Thyroid gland (tissue), 4 donors: ENCODE measurements at places on chromosomes 13 and 19. TPM values are rescaled to one million over a fixed set of nuclear protein-coding genes. Genes with fewer than 3 reads are reported as not detected.
A peak's percentile ranks its signal among the peaks of the same experiment; 100 is the strongest.

DNA sequence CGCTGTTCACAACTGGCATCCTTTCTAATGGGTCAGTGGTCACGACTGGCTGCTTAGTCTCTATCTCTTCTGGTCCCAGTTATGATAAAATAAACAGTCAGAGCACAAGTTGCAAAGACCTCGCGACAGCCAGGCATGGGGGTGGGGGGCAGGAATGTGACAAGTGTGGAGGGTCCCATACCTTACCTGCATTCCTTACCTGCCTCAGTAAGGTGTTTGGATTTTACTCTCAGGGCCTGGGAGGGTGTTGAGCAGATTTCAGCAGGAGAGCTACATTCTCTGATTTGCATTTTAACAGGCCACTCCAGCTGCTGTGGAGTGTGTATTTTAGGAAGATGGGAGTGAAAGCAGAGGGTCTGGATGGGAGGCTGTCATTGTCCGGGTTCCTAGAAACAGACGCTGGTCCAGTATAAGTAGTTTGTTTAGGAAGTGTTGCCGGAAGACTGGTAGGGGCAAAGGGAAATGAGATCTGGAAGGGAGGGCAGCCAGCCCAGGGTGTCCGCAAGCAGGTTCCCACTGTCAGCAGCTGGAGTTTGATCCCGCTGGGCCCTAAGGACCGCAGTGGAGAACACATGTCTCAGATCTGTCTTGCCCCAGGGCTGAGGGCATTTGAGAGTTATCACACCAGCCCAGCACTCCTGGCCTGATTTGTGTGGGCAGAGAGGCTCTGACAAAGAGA lies 920.0 kb downstream of the UQCRFS1 start:
- no peaks in the 10 kb centered on the region for H3K4me1 ChIP-seq
- no peaks in the 10 kb centered on the region for H3K27me3 ChIP-seq
- DNase-seq, result no peak
- no peak overlapping the region for H3K27ac ChIP-seq

GRCh38 chr13:104980586-104980985 lies 1554.9 kb downstream of the EFNB2 start:
- H3K36me3 ChIP-seq, result no peaks in the 10 kb centered on the region
- H3K4me3 ChIP-seq, result no peak overlapping the region
- H3K4me1 ChIP-seq, result no peaks in the 10 kb centered on the region
- no peak for DNase-seq

GRCh38 chr19:13301627-13302334 lies 151.6 kb downstream of the IER2 start:
- H3K36me3 ChIP-seq, result no peaks in the 10 kb centered on the region
- no peaks in the 10 kb centered on the region for H3K27me3 ChIP-seq

GRCh38 chr13:21800837-21801616 lies 130.2 kb downstream of the FGF9 start:
- H3K27ac ChIP-seq, result no peak overlapping the region
- no peak for DNase-seq
- no peaks in the 10 kb centered on the region for H3K36me3 ChIP-seq
- no peaks in the 10 kb centered on the region for H3K4me1 ChIP-seq

DNA sequence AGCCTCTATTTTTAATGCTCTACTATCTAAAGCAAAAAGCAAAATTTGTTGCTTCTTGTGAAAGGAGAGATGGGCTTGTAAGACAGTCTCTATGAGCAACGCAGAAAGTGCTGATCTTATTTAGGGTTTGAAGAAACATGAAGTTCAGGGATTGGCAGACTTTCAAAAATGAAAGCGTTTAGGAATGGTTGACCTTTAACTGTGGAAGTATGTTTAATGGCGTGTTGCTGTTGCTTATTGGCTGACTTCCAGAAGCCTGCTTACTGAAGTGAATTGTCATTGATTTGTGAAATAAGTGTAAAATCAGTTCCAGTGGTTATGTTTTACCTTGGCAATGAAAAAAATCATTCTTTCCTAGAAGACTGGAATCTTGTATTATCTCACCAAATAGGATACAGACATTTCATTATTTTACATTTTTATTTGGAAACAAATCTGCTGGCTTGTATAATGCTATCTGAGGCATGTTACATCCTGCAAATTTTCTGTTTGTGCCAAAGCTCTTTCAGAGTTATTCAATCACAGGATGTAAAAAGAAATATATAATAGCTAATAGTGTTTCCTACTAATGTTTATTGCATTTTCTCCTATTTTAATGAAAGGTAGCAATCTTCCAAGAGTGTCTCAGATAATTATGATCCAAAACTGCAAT lies 221.3 kb upstream of the SLITRK6 start:
- no peak overlapping the region for H3K27ac ChIP-seq
- H3K4me1 ChIP-seq, result peaks cover 6% of the 10 kb centered on the region
- DNase-seq, result no peak
- H3K4me3 ChIP-seq, result no peak overlapping the region

DNA sequence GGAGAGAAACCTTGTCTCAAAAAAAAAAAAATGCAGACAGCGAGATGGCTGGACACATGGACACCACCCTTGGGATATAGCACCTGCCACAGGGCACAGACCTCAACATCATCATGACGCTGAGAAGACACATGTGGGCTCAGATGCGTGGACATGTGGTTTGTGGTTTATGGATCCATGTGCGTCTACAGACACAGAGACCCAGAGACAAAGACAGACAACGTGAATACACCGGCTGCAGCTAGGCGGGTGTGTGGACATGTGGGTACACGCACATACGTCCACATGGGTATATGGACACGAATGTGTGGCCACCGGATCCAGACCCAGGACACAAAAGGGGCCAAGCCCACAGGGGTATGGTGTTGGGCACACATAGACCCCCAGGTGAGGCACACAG lies 1.3 kb downstream of the TNFSF14 start:
- H3K27ac ChIP-seq, result no peak overlapping the region
- H3K27me3 ChIP-seq, result no peaks in the 10 kb centered on the region
- no peak for DNase-seq
- H3K4me1 ChIP-seq, result no peaks in the 10 kb centered on the region
- no peak overlapping the region for H3K4me3 ChIP-seq

DNA sequence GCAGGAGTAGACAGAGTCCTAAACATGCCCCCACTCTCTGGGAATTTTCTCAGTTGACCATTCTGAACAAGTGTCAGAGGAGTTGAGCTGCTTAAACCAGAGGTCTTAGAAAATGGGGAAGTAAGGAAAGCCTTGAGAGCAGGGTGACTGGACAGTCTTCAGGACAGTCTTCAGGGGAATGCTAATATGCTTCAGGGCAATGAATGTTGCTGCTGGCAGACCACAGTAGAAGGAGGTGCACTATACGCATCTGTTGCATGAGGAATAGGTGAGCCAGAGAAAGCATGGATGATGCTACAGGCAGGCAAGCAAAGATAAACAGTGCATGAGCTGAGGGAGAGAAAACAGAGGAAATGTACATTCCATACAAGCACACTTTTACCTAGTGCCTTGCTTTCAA lies 196.6 kb upstream of the GPR12 start:
- H3K27me3 ChIP-seq, result no peaks in the 10 kb centered on the region
- no peak overlapping the region for H3K27ac ChIP-seq
- no peaks in the 10 kb centered on the region for H3K4me1 ChIP-seq
- H3K36me3 ChIP-seq, result no peaks in the 10 kb centered on the region
- no peak for DNase-seq

DNA sequence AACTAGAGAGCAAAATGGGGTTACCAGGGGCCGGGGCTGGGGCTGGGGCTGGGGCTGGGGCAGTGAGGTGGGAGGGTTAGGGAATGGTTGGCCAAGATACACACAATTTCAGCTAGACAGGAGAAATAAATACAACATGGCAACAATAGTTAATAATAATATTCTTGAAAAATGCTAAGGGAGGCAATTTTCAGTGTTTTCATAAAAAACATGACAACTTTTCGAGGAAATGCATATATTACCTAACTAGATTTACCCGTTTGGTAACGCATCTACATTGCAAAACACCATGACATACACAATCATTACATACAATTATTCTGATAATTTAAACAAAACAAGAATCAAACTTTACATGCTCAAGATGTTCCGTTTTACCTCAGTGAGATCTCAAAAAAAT lies 12.2 kb downstream of the RFPL4AL1 start:
- H3K27me3 ChIP-seq, result no peaks in the 10 kb centered on the region
- no peaks in the 10 kb centered on the region for H3K4me1 ChIP-seq
- H3K36me3 ChIP-seq, result no peaks in the 10 kb centered on the region
- H3K27ac ChIP-seq, result no peak overlapping the region
- H3K4me3 ChIP-seq, result no peak overlapping the region

GRCh38 chr19:54158812-54159351 lies 639 bp downstream of the LENG1 start:
- DNase-seq, result no peak
- peak overlapping the region; percentile 47 for H3K4me3 ChIP-seq
- H3K4me1 ChIP-seq, result peaks cover 26% of the 10 kb centered on the region
- peak overlapping the region; percentile 99 for H3K27ac ChIP-seq
- H3K36me3 ChIP-seq, result peaks cover 38% of the 10 kb centered on the region

DNA sequence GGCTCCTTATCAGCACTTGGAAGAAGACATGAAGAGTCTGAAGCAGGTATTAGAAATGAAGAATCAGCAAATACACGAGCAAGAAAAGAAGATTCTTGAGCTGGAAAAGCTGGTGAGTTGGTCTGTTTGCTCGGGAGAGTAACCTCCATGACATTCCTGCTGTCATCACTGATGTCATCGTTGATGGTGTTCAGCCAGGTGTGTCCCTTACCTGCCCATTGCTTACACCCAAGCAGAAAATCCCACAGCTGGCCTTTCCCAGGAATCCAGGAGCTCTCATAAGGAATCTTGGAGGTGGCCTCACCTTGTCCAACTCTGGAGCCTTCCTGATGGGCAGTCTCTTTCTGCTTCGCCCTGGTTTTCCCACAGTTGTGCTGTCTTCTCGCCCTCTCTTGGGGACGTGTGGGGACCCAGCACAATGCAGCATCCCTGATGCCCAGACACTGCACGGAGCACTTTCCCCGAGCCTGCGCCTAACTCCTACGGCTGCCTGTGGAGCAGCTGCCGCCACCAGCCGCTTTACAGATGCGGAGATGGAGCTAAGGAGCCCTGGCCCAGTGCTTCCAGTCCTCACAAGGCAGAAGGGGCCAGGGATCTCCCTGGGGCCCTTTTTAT lies 97.0 kb downstream of the SLC7A1 start:
- H3K4me3 ChIP-seq, result no peak overlapping the region
- H3K27ac ChIP-seq, result no peak overlapping the region
- H3K27me3 ChIP-seq, result no peaks in the 10 kb centered on the region
- H3K36me3 ChIP-seq, result no peaks in the 10 kb centered on the region
- DNase-seq, result no peak

GRCh38 chr19:29667901-29668341 lies 2.7 kb downstream of the PLEKHF1 start:
- DNase-seq, result no peak
- peaks cover 19% of the 10 kb centered on the region for H3K4me1 ChIP-seq
- H3K4me3 ChIP-seq, result no peak overlapping the region
- no peaks in the 10 kb centered on the region for H3K27me3 ChIP-seq
- H3K36me3 ChIP-seq, result no peaks in the 10 kb centered on the region
- H3K27ac ChIP-seq, result no peak overlapping the region

DNA sequence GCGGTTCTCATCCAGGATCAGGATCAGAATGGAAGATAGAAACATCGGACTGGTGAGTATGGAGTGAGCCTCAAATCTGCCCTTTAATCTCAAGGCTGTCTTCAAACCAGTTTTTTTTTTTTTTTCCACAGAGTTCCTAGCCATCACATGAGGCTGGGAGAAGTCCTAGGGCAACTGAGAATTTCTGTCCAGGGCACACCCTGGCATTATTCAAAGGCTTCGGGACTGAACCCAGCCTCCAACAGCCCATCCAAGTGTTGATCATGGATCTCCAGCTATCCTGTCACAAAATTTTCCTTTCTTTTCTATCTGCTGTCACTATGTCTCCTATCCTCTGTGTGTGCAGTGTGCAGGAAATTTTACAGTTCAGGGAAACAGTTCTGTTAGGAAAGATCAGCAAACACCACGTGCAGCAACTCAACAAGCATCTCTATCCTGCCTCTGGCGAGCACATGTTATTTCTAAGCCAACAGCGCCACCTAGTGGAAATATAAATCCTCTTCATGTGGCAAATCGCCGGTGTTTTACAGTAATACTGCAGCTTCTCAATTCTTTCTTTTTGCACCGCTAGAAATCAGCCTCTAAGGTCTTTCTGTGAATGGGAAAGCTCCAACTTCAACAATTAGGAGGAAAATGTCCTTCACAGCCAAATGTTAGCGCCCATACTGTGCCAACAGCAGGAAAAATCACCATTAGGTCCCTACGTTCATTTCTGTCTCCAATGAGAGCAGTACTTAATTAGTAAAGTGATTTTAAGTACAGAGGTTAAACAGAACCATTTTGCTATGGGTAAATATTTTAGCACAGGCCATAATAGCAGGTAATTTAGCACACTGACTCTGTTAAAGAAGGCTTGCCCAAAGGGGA lies 21.4 kb upstream of the ZNF181 start:
- H3K27me3 ChIP-seq, result no peaks in the 10 kb centered on the region
- peak; percentile 37 for DNase-seq
- H3K36me3 ChIP-seq, result no peaks in the 10 kb centered on the region
- H3K4me1 ChIP-seq, result no peaks in the 10 kb centered on the region
- H3K4me3 ChIP-seq, result no peak overlapping the region

GRCh38 chr19:43784241-43784980 lies 3.6 kb upstream of the KCNN4 start:
- no peaks in the 10 kb centered on the region for H3K36me3 ChIP-seq
- H3K27ac ChIP-seq, result no peak overlapping the region
- DNase-seq, result no peak
- H3K4me3 ChIP-seq, result no peak overlapping the region
- no peaks in the 10 kb centered on the region for H3K27me3 ChIP-seq

GRCh38 chr19:44662691-44663385 lies 8.4 kb upstream of the CEACAM19 start:
- no peak for DNase-seq
- no peak overlapping the region for H3K27ac ChIP-seq
- H3K4me3 ChIP-seq, result no peak overlapping the region
- H3K27me3 ChIP-seq, result no peaks in the 10 kb centered on the region

DNA sequence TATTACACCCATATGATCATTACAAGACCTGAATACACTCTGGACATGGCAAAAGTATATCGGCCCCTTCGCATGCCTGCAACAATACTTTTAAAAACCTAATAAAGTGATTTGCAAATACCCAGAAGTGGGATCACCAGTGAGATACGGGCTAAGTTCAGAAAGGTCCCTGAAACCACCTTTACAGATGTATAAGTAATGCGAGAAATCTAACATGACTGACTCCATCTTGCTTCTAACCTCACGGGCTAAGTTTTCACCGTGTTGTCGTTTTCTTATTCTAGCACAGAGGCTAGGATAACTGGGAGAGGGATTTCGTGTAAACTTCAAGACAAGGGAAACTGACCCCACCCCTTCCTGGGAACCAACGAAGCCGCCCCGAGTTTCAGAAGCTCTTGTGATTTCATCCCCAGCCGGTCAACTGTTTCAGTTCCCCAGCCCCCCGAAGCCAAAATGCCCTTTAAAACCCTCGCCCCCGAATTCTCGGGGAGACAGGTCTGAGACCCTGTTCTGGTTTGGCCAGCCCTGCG lies 703 bp downstream of the NEK3 start:
- H3K36me3 ChIP-seq, result no peaks in the 10 kb centered on the region
- H3K27me3 ChIP-seq, result no peaks in the 10 kb centered on the region
- peak; percentile 29 for DNase-seq

- no peak overlapping the region for H3K27ac ChIP-seq
- H3K4me1 ChIP-seq, result no peaks in the 10 kb centered on the region
- DNase-seq, result no peak
- no peaks in the 10 kb centered on the region for H3K27me3 ChIP-seq
- H3K36me3 ChIP-seq, result no peaks in the 10 kb centered on the region
Observed at GRCh38 chr13:23462815-23463559, 29.5 kb upstream of the SACS start.

C5AR1 gene
- total RNA-seq, result 1.2 TPM

ZNF709 gene
- 9.4 TPM for total RNA-seq

CEACAM5 gene
- not detected for total RNA-seq

PCSK4 gene
- 2.8 TPM for total RNA-seq

NCAN gene
- 0.44 TPM for total RNA-seq

MTIF3 gene
- 68.2 TPM for total RNA-seq

FFAR2 gene
- not detected for total RNA-seq

FXYD5 gene
- total RNA-seq, result 9.3 TPM

ASF1B gene
- total RNA-seq, result 2.6 TPM

ZNF700 gene
- 17.2 TPM for total RNA-seq

CRX gene
- not detected for total RNA-seq

PSG11 gene
- total RNA-seq, result not detected
